ENCODE measurements at places on chromosomes 4 and X. TPM values are rescaled to one million over a fixed set of nuclear protein-coding genes. Genes with fewer than 3 reads are reported as not detected.

GRCh38 chr4:24373704-24374103 lies 210.7 kb downstream of the DHX15 start:
- no peaks in the 10 kb centered on the region for H3K27me3 ChIP-seq
- no peak overlapping the region for H3K27ac ChIP-seq
- H3K36me3 ChIP-seq: no peaks in the 10 kb centered on the region
- no peak for DNase-seq
- H3K4me1 ChIP-seq: no peaks in the 10 kb centered on the region

- no peaks in the 10 kb centered on the region for H3K36me3 ChIP-seq
- H3K27ac ChIP-seq: no peak overlapping the region
- H3K4me1 ChIP-seq: no peaks in the 10 kb centered on the region
- no peak for DNase-seq
- H3K27me3 ChIP-seq: no peaks in the 10 kb centered on the region
- no peak overlapping the region for H3K4me3 ChIP-seq
Observed at GRCh38 chrX:122641826-122642225, 542.3 kb upstream of the GRIA3 start.

- no peaks in the 10 kb centered on the region for H3K27me3 ChIP-seq
- H3K4me1 ChIP-seq: no peaks in the 10 kb centered on the region
- H3K36me3 ChIP-seq: peaks cover 2% of the 10 kb centered on the region
- H3K27ac ChIP-seq: no peak overlapping the region
- no peak for DNase-seq
Observed at GRCh38 chrX:119826399-119826959, 26.3 kb downstream of the UPF3B start.

DNA sequence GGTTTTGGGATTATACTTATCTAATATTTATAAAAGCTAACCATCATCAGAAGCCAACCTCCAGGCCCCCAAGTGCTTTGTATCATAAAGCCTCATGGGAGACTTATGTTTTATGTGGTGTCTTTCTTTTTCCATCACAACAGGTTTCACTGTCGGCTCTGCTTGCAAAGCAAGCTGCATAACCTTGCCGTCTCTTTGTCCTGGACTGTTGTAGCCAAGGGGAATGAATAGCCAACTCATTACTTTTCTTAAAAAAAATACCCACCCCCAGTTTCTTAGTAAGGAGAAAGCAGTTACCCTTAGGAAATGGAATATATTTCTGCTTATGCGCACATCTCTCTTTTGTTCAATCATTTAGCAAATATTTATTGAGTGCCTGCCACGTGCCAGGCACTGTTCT lies 40.7 kb downstream of the FAM184B start:
- H3K4me3 ChIP-seq: no peak overlapping the region
- DNase-seq: no peak
- H3K27me3 ChIP-seq: no peaks in the 10 kb centered on the region
- H3K36me3 ChIP-seq: no peaks in the 10 kb centered on the region
- no peak overlapping the region for H3K27ac ChIP-seq

GRCh38 chr4:133147286-133147821 lies 1.7 kb upstream of the PCDH10 start:
- no peaks in the 10 kb centered on the region for H3K4me1 ChIP-seq
- H3K4me3 ChIP-seq: no peak overlapping the region
- H3K27me3 ChIP-seq: peaks cover 89% of the 10 kb centered on the region
- no peak overlapping the region for H3K27ac ChIP-seq
- H3K36me3 ChIP-seq: no peaks in the 10 kb centered on the region

- peak; percentile 2 for DNase-seq
- H3K36me3 ChIP-seq: no peaks in the 10 kb centered on the region
- no peak overlapping the region for H3K4me3 ChIP-seq
- H3K4me1 ChIP-seq: no peaks in the 10 kb centered on the region
Observed at GRCh38 chrX:22748093-22748999, 251.4 kb upstream of the DDX53 start.

- no peaks in the 10 kb centered on the region for H3K36me3 ChIP-seq
- DNase-seq: no peak
- no peak overlapping the region for H3K27ac ChIP-seq
- no peaks in the 10 kb centered on the region for H3K27me3 ChIP-seq
- no peak overlapping the region for H3K4me3 ChIP-seq
Observed at GRCh38 chr4:138639018-138639741, 376.4 kb upstream of the NOCT start.

DUX4 gene
- not detected for polyA plus RNA-seq

MTNR1A gene
- polyA plus RNA-seq: not detected

IL9R gene
- 0.25 TPM for polyA plus RNA-seq

DNA sequence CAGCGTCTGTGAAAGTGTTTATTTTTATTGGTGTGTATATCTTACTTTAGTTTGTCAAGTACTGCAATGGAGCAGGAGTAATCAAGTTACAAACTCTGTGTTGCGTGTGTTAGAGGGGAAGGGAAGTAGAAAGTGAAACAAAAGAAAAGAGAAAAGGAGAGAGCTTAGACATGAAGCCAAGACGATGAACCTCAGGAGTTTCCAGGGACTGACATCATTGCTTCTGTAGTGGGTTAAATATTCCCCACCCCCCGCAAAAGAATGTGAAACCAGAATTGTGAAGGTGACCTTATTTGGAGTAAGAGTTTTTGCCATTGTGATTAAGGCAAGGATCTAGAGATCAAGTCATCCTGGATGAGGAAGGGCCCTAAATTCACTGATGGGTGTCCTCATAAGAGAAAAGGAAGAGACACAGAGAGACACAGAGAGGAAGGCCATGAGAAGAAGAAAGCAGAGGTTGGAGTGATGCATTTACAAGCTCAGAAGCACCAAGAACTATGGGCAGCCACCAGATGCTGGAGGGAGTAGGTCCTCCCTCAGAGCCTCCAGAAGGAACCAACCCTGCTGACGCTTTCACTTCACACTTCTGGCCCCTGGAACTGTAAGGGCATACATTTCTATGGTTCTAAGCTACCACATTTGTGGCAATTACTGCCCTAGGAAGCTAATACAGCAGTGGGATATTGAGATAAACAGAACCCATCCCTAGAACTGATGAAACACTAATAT lies 173.6 kb upstream of the SFRP2 start:
- no peaks in the 10 kb centered on the region for H3K4me1 ChIP-seq
- no peaks in the 10 kb centered on the region for H3K36me3 ChIP-seq
- H3K27ac ChIP-seq: no peak overlapping the region
- no peak overlapping the region for H3K4me3 ChIP-seq
- H3K27me3 ChIP-seq: no peaks in the 10 kb centered on the region
- DNase-seq: no peak

DNA sequence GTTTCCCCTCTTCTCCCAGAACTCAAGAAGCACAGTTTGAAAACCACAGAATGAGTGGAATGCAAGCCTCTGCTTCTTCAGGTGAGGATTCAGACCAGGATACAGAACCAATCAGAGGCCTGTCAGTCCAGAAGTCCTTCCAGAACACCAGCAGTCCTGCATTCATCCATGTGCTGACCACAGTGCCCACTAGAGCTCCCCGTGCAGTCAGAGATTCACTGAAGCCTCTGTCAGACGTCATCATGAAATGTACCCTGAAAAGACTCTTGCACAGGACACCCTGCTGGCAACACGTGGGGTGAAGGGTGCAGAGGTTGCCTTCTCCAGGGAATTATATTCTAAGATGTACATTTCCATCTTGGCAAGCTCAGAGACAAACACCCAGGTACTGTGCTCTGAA lies 75.9 kb upstream of the LSM6 start:
- DNase-seq: no peak
- H3K4me1 ChIP-seq: peaks cover 15% of the 10 kb centered on the region
- no peak overlapping the region for H3K27ac ChIP-seq

- no peak overlapping the region for H3K4me3 ChIP-seq
- DNase-seq: no peak
- H3K27ac ChIP-seq: no peak overlapping the region
Observed at GRCh38 chrX:120262859-120263708, 12.5 kb downstream of the ZBTB33 start.

NPY1R gene
- not detected for polyA plus RNA-seq

DNA sequence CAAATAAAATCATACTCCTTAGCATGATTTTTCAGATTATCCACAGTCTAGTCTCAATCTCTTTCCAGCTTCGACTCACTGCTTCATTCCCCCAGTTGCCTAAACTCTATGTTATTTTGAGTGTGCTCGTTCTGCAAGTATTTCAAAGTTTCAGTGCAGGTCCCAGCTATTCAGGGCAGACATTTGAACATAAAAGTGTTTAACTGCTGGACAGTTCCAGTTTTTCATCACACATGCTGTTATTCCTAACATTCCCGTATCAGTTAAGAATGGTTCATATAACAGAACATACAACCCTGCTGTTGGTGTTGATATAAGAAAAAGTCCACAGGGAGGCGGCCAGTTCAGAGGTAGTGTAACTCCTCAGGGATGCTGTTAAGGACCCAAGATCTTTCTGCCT lies 113.3 kb downstream of the SLIT2 start:
- DNase-seq: no peak
- H3K27ac ChIP-seq: no peak overlapping the region
- no peaks in the 10 kb centered on the region for H3K4me1 ChIP-seq
- H3K4me3 ChIP-seq: no peak overlapping the region

- H3K36me3 ChIP-seq: no peaks in the 10 kb centered on the region
- H3K4me3 ChIP-seq: no peak overlapping the region
- H3K27me3 ChIP-seq: peaks cover 2% of the 10 kb centered on the region
- no peak for DNase-seq
Observed at GRCh38 chrX:37958525-37959211, 47.7 kb upstream of the SYTL5 start.

DNA sequence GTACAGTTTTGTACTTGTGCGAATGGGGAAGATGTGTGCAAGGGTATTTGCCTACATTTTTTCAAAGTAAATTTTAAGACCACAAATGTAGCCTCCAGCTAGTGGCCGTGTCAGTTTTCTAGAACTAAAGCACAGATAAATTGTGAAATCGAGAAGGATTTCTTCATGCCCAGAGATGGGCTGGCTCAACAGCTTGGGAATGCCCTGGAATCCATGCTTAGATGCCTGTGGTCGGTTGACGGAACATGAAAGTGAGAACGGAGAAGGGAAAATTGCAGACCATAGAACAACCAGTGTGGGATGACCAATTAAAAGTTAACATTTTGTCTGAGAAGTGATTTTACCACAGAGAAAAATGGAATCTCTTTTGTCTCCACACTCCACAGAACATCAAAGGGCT lies 73.2 kb upstream of the VCX2 start:
- no peak for DNase-seq
- no peak overlapping the region for H3K4me3 ChIP-seq
- H3K27me3 ChIP-seq: no peaks in the 10 kb centered on the region
- H3K4me1 ChIP-seq: no peaks in the 10 kb centered on the region

CT83 gene
- not detected for polyA plus RNA-seq

H2BW1 gene
- not detected for polyA plus RNA-seq

DNA sequence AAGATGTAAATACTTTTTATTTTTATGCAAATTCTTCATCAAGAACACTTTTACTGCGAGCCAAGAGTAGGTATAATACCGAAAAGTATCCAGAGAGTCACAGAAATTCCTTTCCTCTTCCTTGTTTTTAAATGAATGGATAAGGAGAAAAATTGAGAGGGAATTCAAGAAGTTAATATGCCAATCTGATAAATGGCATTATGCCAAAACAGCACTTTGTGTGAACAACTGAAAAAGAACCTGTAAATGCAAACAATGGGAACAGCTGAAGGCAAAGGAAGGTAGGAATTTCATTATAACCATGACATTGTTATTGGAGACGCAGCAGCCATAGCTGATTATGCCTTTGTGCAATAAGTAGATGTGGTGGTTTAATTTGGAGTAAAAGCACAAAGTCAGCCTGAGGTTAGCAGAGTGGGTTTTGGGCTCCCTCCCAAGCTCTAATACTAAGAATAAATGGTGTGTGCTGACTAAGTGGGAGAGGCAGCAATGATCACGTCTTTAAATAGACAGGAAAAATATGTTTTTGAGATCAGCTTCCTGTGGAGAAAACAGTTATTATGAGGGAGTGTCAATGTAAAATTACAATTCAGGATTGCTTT lies 209.8 kb upstream of the NDST4 start:
- DNase-seq: no peak
- no peaks in the 10 kb centered on the region for H3K4me1 ChIP-seq
- H3K27ac ChIP-seq: no peak overlapping the region
- H3K27me3 ChIP-seq: no peaks in the 10 kb centered on the region

- H3K36me3 ChIP-seq: no peaks in the 10 kb centered on the region
- H3K4me1 ChIP-seq: peaks cover 9% of the 10 kb centered on the region
Observed at GRCh38 chr4:52838729-52839586, 23.2 kb upstream of the RASL11B start.

GRCh38 chr4:180057299-180057721 lies 2185.9 kb upstream of the TENM3 start:
- H3K4me1 ChIP-seq: peaks cover 17% of the 10 kb centered on the region
- DNase-seq: no peak
- no peak overlapping the region for H3K27ac ChIP-seq
- peaks cover 72% of the 10 kb centered on the region for H3K27me3 ChIP-seq
- no peaks in the 10 kb centered on the region for H3K36me3 ChIP-seq
- H3K4me3 ChIP-seq: no peak overlapping the region

DNA sequence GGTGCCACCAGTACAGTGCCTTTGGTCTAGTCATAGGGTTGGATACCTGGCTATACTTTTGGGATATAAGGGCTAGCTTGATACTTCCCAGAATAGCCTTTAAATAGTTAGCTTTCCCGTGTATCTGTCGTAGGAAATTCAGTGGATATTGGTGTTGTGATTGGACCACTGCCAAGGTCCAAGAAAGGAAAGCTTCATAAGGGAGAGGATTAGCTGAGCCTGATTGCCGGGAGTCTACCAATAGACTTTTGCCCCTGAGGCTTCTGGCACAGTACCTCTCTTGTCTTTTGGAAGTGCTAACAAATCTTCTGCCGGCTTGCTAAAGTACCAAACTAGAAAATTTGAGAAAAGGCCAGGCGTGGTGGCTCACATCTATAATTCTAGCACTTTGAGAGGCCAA lies 350.6 kb downstream of the CHIC1 start:
- H3K27ac ChIP-seq: no peak overlapping the region
- DNase-seq: no peak
- no peak overlapping the region for H3K4me3 ChIP-seq
- no peaks in the 10 kb centered on the region for H3K36me3 ChIP-seq
- H3K4me1 ChIP-seq: no peaks in the 10 kb centered on the region

FGF5 gene
- not detected for polyA plus RNA-seq

CNOT6L gene
- polyA plus RNA-seq: 26.4 TPM

IGSF1 gene
- not detected for polyA plus RNA-seq

- H3K4me3 ChIP-seq: no peak overlapping the region
- peak; percentile 5 for DNase-seq
- H3K36me3 ChIP-seq: no peaks in the 10 kb centered on the region
- no peaks in the 10 kb centered on the region for H3K27me3 ChIP-seq
- H3K4me1 ChIP-seq: no peaks in the 10 kb centered on the region
Observed at GRCh38 chr4:146458594-146458993, 63.1 kb downstream of the SLC10A7 start.

- peaks cover 9% of the 10 kb centered on the region for H3K4me1 ChIP-seq
- H3K27ac ChIP-seq: no peak overlapping the region
- no peak overlapping the region for H3K4me3 ChIP-seq
- no peaks in the 10 kb centered on the region for H3K36me3 ChIP-seq
Observed at GRCh38 chr4:22514481-22514880, 1.4 kb downstream of the ADGRA3 start.

Data from CD14-positive monocyte (primary cell).